ENCODE measurements at places on chromosomes 6 and 20. TPM values are rescaled to one million over a fixed set of nuclear protein-coding genes. Genes with fewer than 3 reads are reported as not detected.

CFAP61 gene
- under 0.01 TPM for total RNA-seq

KCNK5 gene
- not detected for total RNA-seq

FILIP1 gene
- 0.14 TPM for total RNA-seq

SLC24A3 gene
- total RNA-seq: 1.6 TPM

HLA-DQA2 gene
- total RNA-seq: not detected

FAM120B gene
- total RNA-seq: 17.7 TPM

OXT gene
- 0.18 TPM for total RNA-seq

ULBP3 gene
- 12.1 TPM for total RNA-seq

FOXF2 gene
- 3.8 TPM for total RNA-seq
